ENCODE measurements at places on chromosomes 1 and 21.

DNA sequence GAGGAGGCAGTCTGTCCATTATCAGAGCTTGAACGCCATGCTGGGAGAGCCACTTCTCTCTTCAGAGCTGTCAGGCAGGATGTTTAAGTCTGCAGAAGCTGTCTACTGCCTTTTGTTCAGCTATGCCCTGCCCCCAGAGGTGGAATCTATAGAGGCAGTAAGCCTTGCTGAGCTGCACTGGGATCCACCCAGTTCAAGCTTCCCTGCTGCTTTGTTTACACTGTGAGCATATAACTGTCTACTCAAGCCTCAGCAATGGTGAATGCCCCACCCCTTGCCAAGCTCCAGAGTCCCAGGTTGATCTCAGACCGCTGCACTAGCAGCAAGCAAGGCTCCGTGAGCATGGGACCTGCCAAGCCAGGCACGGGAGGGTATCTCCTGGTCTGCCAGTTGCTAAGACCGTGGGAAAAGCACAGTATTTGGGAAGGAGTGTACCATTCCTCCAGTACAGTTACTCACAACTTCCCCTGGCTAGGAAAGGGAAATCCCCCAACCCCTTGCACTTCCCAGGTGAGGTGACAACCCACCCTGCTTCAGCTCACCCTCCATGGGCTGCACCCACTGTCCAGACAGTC lies 32.5 kb downstream of the RGS13 start:
- no peak for DNase-seq

DNA sequence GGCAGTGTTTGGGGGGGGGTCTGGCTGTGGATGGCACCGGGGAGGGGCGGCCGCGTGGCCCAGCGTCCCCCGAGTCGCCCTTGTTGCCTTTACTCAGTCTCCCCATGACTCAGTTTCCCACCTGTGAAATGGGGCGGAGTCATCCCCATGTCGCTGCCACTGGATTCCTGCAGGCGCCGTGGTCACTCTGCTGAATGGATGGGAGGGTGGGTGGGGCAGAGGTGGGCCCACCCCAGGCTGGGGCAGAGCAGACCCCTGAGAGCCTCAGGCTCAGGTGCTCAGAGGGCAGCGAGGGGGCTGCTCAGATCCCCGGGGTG lies 2.0 kb downstream of the COL6A1 start:
- DNase-seq = no peak

DNA sequence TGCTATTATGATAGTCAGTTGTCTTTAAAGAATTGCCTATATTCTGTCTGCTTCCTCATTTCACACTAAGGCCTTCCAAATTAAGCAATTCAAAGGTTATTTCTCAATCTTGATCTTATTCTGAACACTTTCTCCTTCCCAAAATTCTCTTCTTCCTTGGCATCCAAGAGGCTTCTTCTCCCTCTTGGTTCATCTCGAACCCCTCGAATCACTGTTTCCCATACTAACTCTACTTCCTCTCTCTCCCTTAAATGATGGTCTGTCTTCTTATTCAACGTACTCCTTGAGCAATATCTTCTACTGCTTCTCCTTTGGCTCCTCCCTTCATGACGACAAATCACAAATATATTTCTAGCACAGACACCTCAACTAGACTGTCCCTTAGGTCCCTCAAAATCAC lies 4.5 kb downstream of the COPA start:
- DNase-seq = no peak

GRCh38 chr1:100009458-100009857 lies 39.7 kb downstream of the SLC35A3 start:
- no peak for DNase-seq

DNA sequence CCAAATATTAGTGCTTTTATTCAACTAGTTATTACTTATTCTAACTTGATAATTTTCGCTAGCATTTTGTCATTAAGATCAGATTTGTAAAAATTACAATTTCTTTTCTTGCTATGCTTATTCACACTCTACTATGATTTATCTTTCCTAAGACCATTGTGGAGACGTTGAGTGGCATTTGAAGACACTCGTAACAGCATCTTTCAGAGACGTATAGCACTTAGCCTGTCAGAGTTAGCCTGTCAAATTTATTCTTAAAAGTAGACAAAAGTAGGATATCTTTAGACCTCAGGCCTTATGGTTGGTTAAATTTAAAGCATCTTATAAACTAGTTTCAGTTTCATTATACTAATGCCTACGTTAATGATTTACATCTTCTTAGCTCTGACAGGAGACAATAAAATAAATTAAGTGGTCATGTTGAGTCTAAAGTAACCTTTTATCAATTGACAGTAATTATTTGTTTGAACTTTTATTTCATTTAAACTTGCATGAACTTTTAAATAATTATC lies 1410.1 kb downstream of the MRPL39 start:
- no peak for DNase-seq

- no peak for DNase-seq
These were observed 507 bp downstream of the GLIS1 start for GRCh38 chr1:53738205-53739108.

Data from activated T-cell treated with anti-CD3 and anti-CD28 coated beads for 48 hours (primary cell).